CD4-positive, alpha-beta T cell treated with Interleukin-15 for 1 hour (primary cell): ENCODE measurements at places on chromosomes 5 and 9.

GRCh38 chr5:135448071-135448739 lies 1.1 kb upstream of the DCANP1 start:
- DNase-seq: no peak

GRCh38 chr5:9558319-9558965 lies 12.6 kb upstream of the SEMA5A start:
- DNase-seq: no peak

DNA sequence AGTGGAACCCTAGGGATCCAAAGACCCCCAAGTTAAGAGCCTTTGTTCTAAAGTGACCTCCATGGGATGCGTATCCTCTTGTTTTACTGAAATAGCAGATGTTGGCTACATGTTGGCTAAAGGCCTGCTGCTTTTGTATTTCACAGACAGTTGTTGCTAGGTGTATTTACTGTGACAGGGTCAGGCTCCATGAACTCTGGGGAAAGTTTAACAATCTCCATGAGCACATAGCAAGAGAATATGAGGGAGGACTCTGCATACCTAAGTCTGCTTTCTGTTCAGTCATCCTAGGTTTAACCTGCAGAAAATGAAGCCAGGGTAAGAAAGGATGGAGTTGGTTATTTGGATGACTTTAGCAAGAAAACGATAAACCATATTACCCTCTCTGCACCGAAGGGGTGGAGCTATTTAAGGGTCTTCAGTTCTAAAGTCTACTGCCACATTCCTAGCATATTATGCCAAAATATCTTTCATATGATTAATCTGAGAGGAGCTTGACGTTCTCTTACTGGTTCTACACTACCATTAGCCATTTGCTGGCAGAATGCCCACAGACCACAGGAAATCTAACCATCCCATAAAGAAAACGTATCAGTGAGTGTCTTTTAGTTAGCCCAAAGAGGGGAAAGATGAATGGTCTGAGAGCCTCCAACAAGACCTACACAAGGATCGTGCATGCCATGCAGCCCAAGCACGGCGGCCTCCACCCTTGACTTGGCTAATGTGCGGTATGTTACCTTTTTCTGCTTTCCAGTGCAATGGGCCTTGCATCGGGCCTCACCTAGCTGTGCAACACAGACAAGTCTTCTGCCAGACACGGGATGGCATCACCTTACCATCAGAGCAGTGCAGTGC lies 127.8 kb downstream of the SAXO1 start:
- no peak for DNase-seq

- DNase-seq: no peak
Observed at GRCh38 chr9:114131808-114132549, 23.4 kb upstream of the COL27A1 start.

DNA sequence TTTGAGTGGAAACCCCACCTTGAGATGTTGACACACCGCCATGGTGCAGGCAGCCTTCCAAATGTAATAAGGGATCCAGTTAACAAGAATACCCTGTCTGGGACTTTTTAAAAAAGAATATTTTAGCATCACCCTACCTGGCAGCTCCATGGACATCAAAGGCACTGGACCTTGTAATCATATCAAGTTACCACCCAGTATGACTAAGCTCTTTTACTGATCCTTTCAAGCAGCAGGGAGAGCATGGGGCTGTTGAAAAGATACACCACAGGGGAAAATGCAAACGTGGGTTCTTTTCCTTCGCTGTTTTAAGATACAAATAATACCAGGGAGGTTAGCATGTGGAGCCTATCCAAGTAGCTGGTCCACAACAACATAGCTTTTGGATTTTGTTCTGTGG lies 211.2 kb downstream of the SAXO1 start:
- no peak for DNase-seq
